Activated CD8-positive, alpha-beta memory T cell treated with anti-CD3 and anti-CD28 coated beads for 4 hours (primary cell): ENCODE measurements at places on chromosomes 11 and 22.

DNA sequence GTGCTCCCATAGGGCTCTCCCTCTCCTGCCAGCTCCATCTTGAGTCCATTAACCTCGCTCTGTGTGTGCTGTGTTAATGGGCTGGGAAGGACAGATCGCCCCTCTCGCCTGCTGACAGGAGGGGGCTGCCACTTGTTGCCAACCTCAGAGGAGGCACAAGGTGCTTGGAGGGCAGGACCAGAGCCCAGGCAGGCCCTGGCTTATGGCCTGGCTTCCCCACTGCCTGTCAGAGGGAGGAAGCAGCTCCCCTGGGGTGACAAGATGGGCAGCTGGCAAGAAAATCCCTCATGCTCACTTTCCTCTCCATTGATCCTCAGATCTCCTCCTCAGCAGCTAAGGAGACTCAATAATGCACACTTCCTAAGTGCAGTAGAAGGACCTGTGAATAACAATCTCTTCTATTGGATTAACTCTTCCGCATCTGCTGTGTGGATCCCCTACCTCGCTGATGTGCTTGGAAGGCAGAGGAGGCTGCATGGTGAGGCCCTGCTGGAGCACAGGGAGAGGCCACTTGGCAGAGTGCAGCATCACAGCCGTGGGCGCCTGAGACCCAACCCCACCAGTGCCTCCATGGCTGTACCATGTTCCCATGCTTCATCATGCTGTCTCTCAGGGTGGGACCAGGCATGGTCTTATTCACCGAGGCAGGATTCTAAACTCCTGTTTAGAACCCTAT lies 70.3 kb downstream of the TRIM29 start:
- DNase-seq: no peak

DNA sequence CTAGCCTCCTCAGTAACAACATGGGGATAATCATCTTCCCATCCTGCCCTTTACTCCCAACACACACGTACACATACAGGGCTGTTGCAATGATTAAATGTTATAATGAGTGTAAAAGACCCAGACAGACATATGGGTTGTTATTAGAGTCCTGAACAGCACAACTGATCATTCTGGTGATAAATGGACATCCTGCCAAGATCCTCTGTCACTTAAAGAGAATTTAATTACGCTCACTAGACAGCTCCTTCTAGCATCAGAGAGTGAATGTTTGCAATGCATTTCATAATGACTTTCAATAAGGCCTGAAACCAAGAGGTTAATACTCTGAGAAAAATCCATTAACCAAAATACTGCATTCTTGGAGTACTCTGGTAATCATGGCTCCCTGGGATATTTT lies 115.8 kb downstream of the KCNC1 start:
- no peak for DNase-seq

GRCh38 chr11:36333468-36333867 lies 37.4 kb downstream of the PRR5L start:
- no peak for DNase-seq

DNA sequence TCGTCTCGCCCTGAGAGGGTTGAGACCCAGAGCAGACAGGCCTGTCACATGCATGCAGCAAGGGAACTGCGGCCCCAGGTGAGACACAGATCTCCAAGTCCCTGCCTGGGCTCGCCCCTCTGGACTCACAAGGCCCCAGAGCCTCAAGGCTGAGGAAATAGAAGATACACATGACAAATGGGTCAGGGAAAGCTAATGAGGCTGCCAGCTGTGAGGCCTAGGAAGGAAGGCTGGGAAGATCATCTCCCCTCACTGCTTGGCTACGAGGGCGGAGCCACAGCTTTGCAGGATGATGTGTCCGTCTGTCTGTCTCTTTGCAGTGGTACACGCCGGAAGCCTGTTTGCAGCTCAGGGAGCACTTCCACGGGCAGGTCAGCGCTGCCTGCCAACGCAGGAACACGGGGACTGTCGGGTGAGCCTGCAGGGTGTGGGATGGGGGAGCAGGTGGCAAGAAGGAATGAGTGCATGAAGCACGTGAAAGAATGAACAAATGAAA lies 4.5 kb downstream of the RAB36 start:
- DNase-seq: no peak

GRCh38 chr11:101442936-101443521 lies 140.8 kb downstream of the TRPC6 start:
- DNase-seq: no peak
